Natural killer cell (primary cell): ENCODE measurements at places on chromosomes 13 and 19. TPM values are rescaled to one million over a fixed set of nuclear protein-coding genes. Genes with fewer than 3 reads are reported as not detected.
A peak's percentile ranks its signal among the peaks of the same experiment; 100 is the strongest.

The ADAMTS10 gene
- total RNA-seq: 159 TPM

The TNNI3 gene
- 0.94 TPM for total RNA-seq

- no peak overlapping the region for H3K4me3 ChIP-seq
- no peaks in the 10 kb centered on the region for H3K4me1 ChIP-seq
- no peak for DNase-seq
- H3K36me3 ChIP-seq: peaks cover 2% of the 10 kb centered on the region
- no peaks in the 10 kb centered on the region for H3K27me3 ChIP-seq
These were observed 15.5 kb downstream of the ZSWIM9 start for GRCh38 chr19:48186015-48186414.

The MRPL54 gene
- 60.5 TPM for total RNA-seq

- H3K4me1 ChIP-seq: peaks cover 16% of the 10 kb centered on the region
- no peak overlapping the region for H3K27ac ChIP-seq
- no peaks in the 10 kb centered on the region for H3K27me3 ChIP-seq
- no peaks in the 10 kb centered on the region for H3K36me3 ChIP-seq
These were observed 4.9 kb upstream of the BRD4 start for GRCh38 chr19:15337202-15337601.

DNA sequence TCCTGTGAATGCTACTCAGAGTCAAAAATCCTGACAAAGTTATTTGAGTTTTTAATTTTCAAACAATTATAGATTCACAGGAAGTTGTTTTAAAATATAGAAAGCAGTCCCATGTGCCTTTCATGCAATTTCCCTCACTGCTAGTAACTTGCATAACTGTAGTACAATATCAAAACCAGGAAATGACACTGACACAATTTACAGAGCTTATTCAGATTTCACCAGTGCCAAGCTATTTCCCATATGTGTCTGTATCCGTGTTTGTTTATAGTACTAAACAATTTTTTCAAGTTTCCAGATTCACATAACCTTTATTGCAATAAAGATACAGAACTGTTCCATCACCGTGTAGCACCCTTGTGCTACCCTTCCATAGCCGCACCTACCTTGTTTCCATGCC lies 934.6 kb downstream of the PCDH17 start:
- no peak for DNase-seq
- no peaks in the 10 kb centered on the region for H3K36me3 ChIP-seq
- no peaks in the 10 kb centered on the region for H3K4me1 ChIP-seq
- no peak overlapping the region for H3K27ac ChIP-seq
- H3K27me3 ChIP-seq: no peaks in the 10 kb centered on the region

The FAM216B gene
- not detected for total RNA-seq

The PRR36 gene
- total RNA-seq: 0.11 TPM

DNA sequence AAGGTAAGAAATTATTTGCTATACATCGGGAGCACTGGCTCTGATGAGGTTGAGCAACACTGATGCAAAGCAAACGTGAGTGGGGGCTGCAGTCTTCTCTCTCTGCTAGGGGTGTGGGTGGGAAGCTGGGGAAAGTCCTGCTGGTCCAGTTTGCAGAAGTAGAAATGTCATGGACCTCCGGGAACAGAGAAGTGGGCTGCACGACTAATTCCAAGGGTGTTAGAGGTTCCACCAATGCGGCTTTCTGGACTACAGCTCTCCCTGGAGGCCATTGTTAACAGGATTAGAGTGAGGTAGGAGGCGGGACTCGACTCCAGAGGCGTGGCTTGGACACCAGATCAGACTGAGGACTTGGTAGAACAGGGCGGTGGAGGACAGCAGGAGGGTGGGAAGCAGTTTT lies 5.7 kb upstream of the FBXO27 start:
- H3K4me1 ChIP-seq: no peaks in the 10 kb centered on the region
- H3K4me3 ChIP-seq: no peak overlapping the region
- H3K27me3 ChIP-seq: no peaks in the 10 kb centered on the region
- DNase-seq: no peak

GRCh38 chr13:98478189-98479129 lies 98.4 kb downstream of the STK24 start:
- no peaks in the 10 kb centered on the region for H3K27me3 ChIP-seq
- H3K27ac ChIP-seq: no peak overlapping the region
- H3K4me1 ChIP-seq: peaks cover 38% of the 10 kb centered on the region
- no peak overlapping the region for H3K4me3 ChIP-seq
- H3K36me3 ChIP-seq: peaks cover 4% of the 10 kb centered on the region
- peak; percentile 38 for DNase-seq

The CNMD gene
- not detected for total RNA-seq

- DNase-seq: no peak
- H3K36me3 ChIP-seq: no peaks in the 10 kb centered on the region
- H3K27me3 ChIP-seq: no peaks in the 10 kb centered on the region
- peaks cover 14% of the 10 kb centered on the region for H3K4me1 ChIP-seq
These were observed 19.4 kb downstream of the IQCN start for GRCh38 chr19:18254546-18255503.

The KL gene
- total RNA-seq: not detected

- no peaks in the 10 kb centered on the region for H3K27me3 ChIP-seq
- H3K36me3 ChIP-seq: no peaks in the 10 kb centered on the region
- no peak overlapping the region for H3K4me3 ChIP-seq
- no peak overlapping the region for H3K27ac ChIP-seq
- no peak for DNase-seq
These were observed 10.5 kb downstream of the COMP start for GRCh38 chr19:18780631-18781030.

DNA sequence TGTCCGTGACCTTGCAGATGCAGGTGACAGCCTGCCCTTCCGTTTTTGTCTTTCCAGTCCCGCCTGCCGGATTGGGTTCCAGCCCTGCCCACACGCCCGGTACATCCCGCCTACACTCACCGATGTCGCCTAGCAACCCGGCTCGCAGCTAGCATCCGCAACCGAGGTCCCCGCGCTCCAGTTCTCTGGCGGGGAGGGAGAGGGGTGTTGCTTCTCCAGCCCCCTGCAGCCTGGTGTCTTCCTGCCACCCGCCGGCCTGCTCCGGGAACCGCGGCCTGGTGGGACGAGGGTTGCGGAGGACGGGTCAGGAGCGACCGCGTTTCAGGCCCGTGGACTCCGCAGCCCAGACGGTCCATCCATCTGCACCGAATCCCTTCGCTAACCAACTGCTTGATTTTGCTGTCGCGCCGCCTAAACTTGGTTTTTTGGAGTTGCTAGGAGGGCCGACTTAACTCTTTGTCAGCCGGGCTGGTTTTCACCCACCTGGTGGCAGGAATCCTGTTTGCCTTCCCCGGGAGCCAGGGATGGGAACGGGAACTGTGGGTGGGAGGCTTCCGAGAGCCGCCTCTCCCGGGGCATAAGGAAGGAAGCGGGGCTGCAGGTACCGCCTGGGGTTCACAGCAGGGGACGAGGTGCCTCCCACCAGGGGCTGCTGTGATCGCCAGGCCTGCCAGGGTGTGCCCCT lies 15.4 kb upstream of the MATK start:
- peak overlapping the region; percentile 10 for H3K4me3 ChIP-seq
- no peaks in the 10 kb centered on the region for H3K27me3 ChIP-seq

- H3K4me3 ChIP-seq: no peak overlapping the region
- no peaks in the 10 kb centered on the region for H3K27me3 ChIP-seq
- DNase-seq: no peak
- no peaks in the 10 kb centered on the region for H3K36me3 ChIP-seq
These were observed 25.1 kb downstream of the TMEM255B start for GRCh38 chr13:113783966-113784644.

- H3K27me3 ChIP-seq: no peaks in the 10 kb centered on the region
- peaks cover 7% of the 10 kb centered on the region for H3K36me3 ChIP-seq
- DNase-seq: peak; percentile 42
- no peak overlapping the region for H3K27ac ChIP-seq
- H3K4me3 ChIP-seq: no peak overlapping the region
These were observed 25.6 kb downstream of the DEDD2 start for GRCh38 chr19:42191855-42192254.

DNA sequence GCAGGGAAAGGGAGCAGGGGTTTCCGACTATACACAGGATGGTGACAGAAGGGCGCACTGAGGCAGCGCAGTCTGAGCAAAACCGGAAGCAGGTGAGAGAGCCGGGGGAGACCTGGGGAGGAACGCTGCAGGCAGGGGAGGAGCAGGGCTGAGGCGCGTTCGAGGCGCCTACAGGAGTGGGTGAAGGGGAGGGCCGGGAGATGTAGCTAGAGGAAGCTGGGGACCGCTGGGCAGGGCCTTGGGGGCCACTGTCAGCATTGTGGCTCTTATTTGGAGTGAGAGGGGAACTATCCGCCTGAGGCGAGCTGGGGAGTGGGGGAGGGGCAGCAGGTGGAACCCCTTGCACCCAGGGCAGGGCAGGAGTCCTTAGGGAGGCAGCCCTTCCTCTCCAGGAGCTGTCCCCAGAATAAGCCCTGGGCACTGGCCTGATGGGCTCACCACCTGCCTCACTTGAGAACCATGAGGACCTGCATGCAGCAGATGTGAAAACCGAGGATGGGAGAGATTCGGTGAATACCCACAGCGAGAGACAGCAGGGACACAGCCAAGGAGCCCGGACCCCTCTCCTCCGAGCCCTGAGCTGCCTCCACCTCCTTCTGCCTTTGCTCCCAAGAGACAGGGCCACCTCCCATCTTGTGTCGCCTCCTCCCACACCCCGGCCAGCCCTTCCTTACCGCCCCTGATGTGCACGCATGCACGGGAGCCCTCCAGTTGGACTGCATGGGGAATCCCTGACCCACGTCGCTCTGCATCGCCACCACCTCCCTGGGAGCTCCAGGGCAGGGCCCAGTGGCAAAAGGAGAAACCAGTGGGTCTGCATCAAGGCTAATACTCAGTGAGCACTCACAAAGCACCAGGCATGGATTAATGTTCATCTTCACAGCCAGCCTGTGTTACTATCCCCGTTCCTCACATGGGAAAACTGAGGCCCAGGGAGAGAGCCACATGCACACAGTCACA lies 10.3 kb downstream of the AKT2 start:
- no peak overlapping the region for H3K27ac ChIP-seq
- DNase-seq: peak; percentile 56
- H3K4me3 ChIP-seq: no peak overlapping the region
- no peaks in the 10 kb centered on the region for H3K27me3 ChIP-seq

GRCh38 chr13:104106705-104107393 lies 1040.6 kb upstream of the SLC10A2 start:
- H3K36me3 ChIP-seq: no peaks in the 10 kb centered on the region
- no peaks in the 10 kb centered on the region for H3K4me1 ChIP-seq
- H3K27ac ChIP-seq: no peak overlapping the region
- no peak overlapping the region for H3K4me3 ChIP-seq
- no peak for DNase-seq
- H3K27me3 ChIP-seq: no peaks in the 10 kb centered on the region
